ENCODE measurements at places on chromosomes 3 and 15.
A peak's percentile ranks its signal among the peaks of the same experiment; 100 is the strongest.

DNA sequence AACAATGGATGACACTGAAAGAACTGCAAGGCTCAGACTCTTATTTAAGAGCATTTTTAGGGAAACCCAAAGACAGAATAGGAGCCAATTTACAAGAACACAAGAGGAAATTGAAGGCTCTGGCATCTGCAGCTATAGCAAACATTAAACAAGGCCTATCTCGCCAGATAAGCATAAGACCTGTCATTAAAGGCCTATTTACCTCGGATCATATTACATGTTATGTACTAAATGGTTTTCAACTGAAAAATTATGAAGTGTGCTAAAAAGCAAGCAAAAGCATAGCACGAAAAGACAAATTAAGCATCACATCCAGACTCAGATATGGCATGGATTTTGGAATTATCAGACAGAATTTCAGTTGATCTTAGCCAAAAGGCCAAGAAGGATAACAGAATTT is 617.1 kb downstream of the SQOR start:
- DNase-seq = no peak

- DNase-seq = no peak
Observed at GRCh38 chr15:71706461-71707229, 103.7 kb upstream of the NR2E3 start.

DNA sequence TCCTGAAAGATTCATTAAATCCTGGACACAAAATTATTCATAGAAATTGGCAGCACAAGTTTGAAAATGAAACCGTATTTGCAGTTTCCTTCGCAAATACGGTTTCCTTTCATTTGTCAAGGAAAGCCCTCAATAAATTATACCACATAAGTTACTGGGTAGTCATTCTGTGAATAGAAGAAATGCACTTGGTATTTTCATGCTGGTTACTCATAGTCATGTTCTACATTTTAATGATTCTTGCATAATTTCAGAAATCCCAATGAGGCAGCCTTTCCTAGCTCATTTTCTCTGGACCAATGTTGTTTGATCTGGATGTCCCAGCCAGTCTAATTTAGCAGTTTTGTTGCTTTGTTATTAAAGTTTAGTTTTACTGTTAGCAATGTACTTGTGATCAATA is 43.2 kb downstream of the MINAR1 start:
- DNase-seq = no peak

DNA sequence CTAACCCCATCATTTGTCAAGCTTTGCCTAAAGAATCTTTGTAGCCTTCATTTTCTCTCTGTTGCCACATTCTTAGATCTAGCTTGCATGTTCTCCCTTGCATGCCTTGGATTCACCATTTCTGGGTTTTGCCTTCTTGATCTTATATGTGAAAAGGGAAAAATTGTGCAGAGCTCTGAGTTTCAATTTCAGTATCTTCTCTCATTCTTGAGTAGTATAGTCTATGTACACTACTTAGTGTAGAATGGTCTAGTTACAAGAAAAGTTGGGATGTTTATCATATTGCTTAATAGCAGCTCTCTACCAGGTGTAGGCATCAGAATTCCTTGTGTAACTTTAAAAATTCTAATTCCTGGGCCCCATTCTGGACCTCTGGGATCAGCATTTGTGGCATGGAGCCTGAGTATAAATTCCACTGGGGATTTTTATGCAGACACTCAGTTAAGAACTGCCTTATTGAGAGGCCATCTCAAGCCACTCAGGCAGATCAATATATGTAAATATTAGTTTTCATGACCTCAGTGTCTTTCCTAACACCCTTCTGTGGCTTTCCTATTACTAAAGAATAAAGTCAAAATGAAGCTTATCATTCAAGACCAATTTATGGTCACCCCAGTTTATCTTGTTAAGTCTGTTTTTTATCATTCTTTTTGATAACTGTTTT is 23.4 kb downstream of the GTF2E1 start:
- no peak for DNase-seq

DNA sequence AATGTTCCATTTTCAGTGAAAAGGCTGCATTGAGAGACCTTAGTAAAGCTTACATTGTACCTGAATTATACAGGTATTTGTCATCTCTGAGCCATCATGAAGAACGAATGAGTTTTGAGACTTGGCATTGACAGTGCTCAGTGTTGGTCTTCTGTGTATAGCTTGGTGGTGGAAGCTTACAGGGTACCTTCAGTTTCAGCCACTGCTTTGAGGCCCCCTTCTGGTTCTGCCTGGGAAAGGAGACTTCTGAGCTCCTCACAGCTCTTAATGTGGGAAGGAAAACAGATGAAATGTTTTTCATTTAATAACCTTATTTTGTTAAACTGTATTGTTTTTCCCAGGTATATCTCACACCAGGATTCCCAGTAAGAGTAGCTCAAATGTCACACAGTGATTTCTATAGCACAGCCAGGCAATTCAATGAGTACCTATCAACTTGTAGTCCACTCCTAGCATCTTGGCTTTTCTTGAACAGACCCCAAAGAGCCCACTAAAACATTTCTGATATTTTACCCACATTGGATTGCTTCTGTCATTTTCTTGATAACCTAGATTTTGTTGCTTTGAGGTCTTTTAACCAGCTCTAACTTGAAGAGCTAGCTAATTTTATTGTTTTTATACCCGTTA is 5.6 kb downstream of the SERPINI1 start:
- DNase-seq = peak; percentile 76

- DNase-seq = no peak
Observed at GRCh38 chr15:44726568-44727484, 9.5 kb upstream of the TRIM69 start.

DNA sequence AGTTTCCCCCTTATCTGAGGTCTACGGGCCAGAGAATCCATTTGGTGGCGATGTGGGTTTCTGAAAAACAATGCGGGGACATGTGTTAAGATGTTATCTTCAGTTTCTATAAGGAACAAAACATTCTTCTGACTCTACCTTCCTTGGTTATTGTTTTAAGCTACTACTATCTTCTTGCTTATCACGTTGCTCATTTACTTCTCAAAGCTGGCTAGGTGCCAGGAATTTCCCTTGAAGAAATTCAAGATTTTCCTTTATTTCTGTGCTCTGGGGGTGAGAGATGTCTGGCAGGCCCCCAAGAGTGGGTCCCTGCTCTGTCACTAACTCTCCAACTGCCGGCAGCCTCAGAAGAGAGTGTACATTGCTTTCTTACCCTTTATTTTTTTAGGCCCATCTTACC is 119.8 kb downstream of the RYR3 start:
- DNase-seq = no peak

GRCh38 chr3:159378396-159379194 is 576.7 kb downstream of the MFSD1 start:
- peak; percentile 42 for DNase-seq

DNA sequence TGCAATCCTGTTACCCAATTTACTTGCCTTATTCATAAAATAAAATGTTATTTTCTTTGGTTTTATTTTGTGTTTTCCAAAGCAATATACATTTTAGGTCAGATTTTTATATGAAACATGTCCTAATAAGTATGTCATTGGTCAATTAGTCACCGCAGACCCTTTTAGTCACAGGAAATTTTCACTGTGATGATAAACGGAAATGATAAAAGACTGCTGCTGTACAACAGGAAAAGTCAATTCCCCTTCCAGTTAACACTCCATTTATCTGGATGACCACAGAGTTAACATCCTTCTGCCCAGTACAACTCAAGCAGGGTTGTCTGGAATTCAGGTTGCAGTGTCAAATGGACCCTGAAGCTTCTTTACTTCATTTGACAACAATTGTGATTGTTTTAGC is 175.2 kb downstream of the LSAMP start:
- no peak for DNase-seq

GRCh38 chr3:139602003-139602402 is 62.5 kb upstream of the RBP1 start:
- DNase-seq = no peak

DNA sequence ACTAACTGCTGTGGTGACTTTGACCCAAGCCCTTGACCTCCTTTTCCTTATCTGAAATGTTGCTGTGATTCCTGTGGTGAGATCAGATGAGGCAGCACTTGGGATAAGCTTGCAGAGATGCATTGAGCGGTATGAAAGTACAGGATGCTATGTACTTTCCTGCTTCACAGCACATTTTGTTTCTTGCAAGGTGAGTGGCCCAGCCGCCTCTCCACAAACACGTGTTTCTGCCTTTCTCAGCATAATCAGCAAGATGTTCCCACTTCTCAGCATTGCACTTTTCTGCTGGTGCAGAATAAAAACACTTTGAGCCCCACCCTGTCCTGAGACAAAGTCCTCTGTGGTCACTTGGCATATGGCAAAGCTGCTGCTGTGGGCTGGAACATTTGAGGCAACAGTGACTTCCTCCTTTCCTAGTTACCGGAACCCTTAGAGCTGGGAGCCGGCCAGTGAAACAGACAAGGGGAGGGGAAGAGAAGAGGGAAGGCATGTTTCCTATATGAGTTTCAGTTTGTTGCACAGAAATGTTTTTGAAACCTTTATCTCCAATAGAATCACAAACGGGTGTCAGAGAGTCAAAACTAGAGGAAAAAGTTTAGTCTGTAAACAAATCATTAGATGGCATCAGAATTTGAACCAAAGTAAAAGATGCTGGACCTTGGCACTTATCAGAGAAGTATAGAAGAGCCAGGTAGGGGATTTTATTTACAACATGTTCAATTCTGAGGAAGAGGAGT is 5.0 kb downstream of the NUDT16 start:
- no peak for DNase-seq

All from NCI-H82 (cell line).